ENCODE measurements at places on chromosomes 16 and 17.

DNA sequence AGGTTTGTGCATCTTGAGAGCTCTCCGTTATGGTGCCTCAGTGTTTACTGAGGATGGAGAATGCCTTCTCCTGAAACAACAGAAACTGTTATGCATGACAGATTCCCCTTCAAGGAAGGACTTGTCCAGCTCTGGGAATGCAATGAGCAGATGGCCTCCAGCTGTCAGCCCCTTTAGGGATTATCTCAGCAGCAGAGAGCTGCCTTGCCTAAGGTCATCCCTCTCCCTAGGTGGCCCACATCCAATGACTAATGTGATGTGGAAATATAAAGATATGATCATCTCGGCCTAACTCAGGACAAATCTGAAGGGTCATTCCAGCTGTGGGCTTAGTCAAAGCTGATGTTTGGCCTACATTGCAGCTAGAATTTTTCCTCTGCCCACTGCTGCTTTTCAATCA lies 214.3 kb upstream of the N4BP1 start:
- ATAC-seq = peak; percentile 65

- peak; percentile 90 for ATAC-seq
Measured at GRCh38 chr17:80029258-80029974, 6.3 kb downstream of the TBC1D16 start.

- peak; percentile 75 for ATAC-seq
Measured at GRCh38 chr16:57889960-57890751, 80.8 kb downstream of the CNGB1 start.

DNA sequence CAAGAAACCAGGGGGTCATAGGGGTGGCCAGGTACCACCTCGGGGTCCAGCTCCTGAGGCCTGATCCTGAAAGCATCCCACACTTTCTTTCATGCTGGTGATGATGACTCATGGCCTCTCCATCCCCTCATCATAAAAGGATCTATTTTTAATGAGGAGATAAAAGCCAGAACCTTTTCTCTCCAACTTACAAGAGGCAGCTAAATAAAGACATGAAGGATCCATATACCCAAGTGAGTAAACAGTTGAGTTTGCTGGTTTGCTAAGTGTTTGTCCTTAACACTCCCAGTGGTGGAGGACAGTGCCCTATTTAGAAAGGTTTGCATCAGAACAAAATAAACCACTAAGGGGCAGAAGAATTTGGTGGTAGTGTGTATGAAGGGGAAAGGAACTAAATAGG lies 383.8 kb downstream of the GRIN2A start:
- ATAC-seq = no peak

GRCh38 chr16:15948532-15949209 lies 745 bp upstream of the ABCC1 start:
- no peak for ATAC-seq

- no peak for ATAC-seq
Measured at GRCh38 chr17:70100983-70101382, 26.0 kb downstream of the KCNJ16 start.

DNA sequence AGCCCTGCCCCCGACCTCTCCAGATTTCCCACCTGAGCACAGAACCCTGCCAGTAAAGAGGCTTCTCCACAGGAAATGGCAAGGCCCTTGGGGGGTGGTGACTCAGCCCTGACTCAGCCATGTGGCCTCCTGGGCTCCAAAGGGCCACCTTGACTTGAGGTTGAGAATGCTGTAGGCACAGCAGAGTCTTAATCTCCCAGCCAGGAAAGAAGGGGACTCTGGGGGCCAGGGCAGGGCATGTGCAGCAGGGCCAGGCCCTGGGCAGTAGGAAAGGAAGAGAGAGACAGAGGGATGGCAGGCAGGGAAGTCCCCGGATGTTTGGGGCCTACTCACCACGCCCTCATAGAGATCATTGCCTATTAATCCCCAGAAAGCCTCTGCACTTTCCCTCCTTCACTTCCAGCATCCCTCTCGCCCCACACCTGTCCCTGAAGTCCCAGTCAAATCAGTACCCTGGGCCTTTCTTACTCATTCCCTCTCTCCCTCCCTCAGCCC lies 4.8 kb upstream of the ITGA3 start:
- ATAC-seq = no peak

DNA sequence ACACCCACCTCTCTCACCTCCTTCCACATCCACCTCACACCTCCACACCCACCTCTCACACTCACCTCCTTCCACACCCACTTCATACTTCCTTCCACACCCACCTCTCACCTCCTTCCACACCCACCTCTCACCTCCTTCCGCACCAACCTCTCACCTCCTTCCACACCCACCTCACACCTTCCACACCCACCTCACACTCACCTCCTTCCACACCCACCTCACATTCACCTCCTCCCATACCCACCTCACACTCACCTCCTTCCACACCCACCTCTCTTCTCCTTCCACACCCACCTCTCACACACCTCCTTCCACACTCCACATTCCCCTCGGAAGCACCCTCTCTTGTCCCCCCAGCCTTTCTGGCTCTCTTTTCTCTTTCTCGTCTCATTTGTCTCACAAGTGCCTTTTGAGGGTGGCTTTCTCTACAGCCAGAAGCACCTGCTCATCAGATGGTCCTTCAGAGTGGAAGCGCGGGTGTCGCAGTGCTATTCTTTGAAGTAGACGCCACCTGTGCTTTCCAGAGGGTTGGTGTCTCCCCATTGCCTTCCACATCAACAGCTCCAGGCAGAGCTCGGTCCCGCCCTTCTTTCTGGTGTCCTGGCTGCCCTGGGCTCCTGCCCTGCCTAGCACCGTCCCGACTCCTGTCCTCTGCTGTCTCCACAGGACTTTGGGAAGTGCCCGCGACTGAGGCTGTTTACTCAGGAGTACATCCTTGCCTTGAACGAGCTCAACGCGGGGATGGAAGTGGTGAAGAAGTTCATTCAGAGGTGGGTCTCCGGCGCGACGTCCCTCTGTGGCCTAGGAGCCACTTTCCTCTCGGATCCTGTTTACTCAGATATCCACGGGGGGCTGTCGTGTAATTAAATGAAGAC lies 109.4 kb upstream of the PLCG2 start:
- no peak for ATAC-seq

DNA sequence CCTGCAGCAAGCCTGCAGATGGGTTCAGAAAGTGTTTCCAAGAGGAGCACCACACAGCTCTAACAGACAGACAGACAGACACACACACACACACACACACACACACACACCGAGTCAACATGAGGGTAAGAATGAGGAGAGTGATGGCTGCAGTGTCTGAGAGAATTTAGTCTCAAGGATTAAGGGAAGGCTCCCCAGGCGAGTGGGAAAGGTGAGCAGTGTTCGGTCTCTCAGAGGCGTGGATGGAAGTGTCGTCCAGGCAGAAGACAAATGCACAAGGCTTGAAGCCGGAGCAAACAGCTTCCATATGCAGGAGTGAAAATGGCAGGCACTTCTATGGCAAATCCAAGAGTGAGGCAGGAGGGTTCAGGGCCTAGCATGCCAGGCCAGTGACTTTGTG lies 770.1 kb downstream of the KCNJ18 start:
- ATAC-seq = no peak

DNA sequence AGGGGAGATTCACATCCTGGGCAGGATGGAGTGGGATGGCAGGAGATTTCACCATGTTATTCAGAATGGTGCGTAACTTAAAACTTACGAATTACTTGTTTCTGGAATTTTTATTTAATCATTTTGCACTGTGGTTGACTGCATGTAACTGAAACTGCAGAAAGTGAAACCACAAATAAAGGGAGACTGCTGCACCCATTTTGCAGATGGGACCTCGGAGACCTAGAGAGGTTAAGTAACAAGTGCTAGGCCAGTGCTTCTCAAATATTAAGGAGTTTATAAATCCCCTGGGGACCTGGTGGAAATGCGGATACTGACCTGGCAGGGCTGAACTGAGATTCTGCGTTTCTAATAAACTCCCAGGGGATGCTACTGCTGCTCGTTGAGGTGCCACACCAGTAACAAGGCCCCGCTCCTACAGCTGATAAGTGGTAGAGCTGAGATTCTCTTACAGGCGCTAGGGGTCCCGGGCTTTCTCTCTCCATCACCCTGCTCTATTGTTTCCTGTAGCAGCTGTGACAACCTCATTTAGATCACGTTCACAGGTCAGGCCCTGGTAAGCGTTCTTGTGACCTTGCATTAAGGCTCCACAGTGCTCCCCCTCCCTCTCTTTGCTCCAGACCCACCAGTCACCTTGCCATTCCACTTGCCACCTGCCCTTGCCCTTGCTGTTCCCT lies 167.1 kb upstream of the CDH13 start:
- ATAC-seq = no peak

DNA sequence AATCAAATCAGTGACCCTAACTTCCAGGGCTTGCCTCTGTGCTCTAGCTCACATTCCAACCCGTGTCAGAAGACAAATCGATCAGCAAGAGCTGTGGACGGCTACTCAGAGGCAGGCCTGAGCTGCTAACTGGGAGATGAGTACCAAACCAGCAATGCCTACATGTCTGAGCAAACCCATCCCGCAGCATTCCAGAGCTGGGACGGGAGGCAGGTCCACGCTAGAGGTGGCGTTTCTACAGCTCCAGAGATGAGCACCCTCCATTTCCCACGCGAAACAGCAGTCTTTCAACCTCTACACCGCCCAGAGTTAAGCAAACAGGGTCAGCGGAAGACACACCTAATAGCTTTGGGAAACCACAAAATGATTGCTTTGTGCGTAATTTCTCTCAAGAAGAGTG lies 6.5 kb downstream of the NXN start:
- no peak for ATAC-seq

- no peak for ATAC-seq
Measured at GRCh38 chr16:8996891-8997290, 33.2 kb upstream of the USP7 start.

DNA sequence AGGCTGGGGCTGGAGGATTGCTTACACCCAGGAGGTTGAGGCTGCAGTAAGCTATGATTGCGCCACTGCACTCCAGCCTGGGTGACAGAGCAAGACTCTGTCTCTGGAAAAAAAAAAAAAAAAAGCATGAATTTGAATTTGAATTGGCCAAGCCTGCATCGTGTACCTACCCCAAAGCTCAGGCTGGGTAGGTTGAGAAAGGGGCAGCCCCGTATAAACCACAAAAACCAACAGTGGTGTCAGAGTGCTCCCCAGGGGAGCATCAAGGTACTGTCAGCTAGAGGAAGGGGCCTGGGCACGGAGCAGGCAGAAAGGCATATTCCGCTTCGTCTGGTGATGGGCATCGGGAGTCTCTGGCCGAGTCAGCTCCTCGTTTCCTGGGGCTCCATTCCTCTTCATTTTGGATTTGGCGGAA lies 40.9 kb downstream of the RAP1GAP2 start:
- ATAC-seq = no peak

DNA sequence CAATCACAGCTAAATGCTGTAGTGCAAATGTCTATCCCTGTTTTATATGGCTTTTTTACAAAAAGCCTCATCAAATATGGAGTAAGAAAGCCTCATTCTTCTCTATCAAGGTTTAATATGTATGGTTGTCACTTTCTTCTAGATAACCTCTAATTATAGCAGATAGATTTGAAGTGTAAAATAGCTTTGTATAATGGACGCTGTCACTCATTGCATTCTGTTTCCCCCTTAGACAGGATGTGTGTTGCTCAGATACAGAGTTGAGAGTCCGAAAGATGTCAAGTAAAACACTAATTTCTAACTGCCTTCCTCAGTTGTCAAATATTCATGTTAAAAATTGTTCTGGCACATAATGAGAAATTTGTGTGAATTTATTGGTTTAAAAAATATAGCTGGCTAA lies 88.0 kb downstream of the NLK start:
- ATAC-seq = no peak

DNA sequence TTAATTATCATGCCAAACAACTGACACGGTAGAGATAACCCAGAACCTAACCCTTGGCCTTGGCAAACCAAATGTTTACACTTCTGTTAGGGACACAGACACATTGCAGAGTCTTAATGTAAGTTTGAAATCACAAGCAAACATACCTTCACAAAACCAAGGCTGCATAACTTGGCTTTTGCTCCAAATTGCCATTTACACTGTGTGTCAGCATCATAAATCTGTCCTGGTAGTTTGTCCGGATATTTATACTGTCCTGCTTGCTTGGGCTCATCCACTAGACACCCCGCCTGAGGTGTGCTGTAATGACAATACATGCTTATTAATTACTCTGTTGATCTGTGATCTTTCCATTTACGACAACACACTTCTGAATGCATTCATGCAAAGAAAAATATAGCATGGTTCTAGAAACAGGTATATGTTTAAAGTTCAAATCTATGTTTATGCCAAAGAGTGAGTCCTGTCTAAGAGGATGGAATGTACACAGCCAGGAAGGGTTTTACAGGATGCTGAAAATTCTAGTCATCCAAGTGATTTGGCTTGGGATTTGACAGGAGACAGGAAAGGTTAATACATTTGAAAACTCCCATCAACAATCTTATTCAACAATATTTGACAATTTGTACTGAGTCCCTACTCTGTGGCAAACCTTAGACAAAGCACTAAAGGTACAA lies 81.1 kb downstream of the ADAMTS18 start:
- ATAC-seq = no peak

DNA sequence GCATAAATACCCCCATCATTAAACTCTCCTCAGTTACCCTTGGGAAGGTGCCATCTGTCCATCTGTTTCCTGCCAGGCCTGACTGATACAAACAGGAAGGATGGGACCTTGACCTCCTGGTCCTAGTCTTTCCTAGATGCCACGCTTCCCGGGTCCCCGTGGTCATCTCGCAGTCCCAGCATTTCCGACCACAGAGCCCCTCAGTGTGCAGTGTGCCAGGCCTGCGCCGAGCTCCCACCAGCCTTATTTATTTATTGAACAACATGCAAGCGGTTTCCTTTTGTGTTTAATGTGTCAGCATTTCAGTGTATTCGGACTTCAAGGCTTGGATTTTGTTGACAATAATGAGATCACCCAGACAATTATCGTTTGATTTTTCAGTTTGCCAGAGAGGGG lies 45.6 kb upstream of the NKD1 start:
- ATAC-seq = no peak

DNA sequence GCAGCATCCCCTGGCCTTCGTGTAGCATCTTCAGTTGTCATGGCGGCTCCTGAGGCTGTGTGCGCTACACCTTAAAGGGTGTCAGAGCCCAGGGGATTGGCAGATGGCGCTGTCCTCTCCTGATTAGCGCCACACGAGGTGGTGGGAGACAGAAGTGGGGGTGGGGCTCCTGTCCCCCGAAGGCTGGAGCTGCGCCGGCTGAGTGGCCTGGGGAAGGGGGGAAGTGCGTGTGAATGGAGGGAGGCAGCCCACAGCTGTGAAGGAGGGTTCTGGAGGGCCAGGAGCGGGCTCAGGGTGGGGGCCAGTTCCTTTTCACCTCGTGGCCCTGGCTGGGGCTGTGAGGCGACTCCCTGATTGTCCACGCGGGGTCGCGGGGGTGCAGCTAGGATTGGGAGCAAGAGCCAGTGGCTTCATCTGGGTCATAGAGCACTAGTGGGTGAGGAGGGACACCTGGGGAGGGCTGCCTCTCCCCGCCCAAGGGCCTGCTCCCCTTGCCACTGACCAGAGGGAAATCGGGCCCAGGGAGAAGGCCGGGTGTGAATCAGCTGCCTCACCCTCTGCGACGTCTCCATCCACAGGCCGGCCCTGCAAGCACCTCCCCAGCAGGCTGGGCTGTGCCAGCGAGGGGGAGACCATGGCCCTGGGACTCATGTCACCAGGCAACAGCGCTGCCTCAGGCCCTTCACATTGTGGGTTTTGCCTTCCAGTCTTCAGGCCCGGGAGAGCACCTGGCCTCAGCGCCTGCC lies 14.1 kb downstream of the BAHCC1 start:
- ATAC-seq = no peak
